Omental fat pad (tissue), 4 donors: ENCODE measurements at places on chromosomes 1 and 21.

GRCh38 chr1:74199504-74199903, 1.5 kb downstream of the FPGT start:
- DNase-seq = no peak

- DNase-seq = no peak
These were observed 11.3 kb downstream of the EFHD2 start for GRCh38 chr1:15420853-15421465.

GRCh38 chr1:223793716-223794115, 52.0 kb downstream of the TP53BP2 start:
- DNase-seq = no peak

GRCh38 chr21:33916200-33916567, 580 bp upstream of the ATP5PO start:
- DNase-seq = no peak

DNA sequence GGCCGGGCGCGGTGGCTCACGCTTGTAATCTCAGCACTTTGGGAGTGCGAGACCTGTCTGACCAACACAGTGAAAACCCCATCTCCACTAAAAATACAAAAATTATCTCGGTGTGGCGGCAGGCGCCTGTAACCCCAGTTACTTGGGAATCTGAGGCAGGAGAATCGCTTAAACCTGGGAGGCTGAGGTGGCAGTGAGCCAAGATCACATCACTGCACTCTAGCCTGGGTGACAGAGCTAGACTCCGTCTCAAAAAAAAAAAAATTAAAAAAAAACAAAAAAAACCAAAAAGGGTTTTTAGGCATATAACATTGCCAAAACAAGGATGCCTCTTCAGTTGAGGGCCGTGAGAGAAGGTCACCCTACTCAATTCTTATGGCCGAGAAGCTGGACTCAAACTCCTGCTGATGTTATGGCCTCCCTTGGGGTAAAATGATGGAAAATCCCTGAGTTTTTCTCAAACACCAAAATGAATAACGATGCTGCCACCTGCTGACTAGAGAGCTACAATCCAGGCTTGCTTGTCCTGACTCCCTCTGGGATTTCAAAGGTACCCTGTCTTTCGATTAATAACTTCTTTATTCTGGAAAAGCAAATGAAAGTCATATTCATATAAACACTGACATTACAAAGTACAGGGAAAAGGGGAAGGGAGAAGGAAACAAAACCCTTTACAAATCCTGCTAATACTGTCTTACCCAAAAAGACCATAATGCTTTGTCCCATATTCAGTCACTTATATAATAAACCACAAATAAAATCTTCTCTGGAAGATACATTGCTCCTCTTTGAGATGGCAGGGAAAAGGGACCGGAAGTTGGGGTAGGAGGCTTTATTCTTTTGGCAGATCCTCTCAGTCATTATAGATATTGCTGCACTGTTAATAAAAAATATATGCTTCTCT, 10.7 kb downstream of the RAB42 start:
- DNase-seq = no peak

- no peak for DNase-seq
These were observed 2220.5 kb downstream of the NCAM2 start for GRCh38 chr21:23218667-23219066.

DNA sequence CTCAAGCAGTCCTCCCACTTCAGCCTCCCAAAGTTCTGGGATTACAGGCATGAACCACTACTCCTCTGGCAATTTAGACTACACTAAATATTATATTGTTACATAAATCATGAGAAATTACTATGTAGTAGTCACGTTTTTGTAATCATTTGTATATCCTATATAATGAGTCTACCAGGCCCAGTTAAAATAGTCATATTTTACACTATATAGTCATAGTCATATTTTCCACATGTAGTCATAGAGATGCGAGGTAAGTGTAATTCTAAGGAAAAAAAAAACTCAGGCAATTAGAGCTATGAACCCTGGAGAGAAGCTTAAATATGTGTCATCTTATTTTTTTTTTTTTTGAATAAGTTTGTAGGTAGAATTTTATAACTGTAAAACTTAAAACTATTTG, 90.0 kb downstream of the FNBP1L start:
- no peak for DNase-seq

DNA sequence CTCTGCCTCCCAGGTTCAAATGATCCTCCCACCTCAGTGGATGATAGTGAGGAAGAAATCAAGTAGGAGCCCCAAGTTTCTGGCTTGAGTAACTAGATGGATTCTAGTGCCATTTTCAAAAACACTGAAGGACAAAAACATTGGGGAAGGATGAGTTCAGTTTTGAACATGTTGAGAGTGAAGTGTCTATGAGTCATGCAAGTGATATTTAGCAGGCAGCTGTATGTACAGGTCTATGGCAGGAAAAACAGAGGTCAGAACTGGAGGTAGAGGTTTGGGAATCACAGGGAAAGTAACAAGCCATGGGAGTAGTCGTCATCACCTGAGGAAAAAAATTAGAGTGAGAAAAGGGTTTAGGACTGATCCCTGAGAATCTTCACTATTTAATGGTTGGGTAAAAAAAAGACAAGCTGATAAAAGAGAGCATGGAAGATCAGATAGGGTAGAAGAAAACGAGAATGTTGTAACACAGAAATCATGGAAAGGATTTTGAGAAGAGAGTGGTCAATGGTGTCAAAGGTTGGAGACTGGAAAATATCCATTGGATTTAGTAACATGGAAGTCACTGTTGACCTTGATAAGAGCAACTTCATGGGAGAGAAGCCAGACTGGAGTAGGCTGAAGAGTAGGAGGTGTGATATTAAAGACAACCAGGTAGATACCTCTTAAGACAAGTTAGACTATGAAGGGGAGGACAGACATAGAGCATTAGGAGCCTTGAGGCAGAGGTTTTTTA, 53.1 kb downstream of the DIPK1A start:
- DNase-seq = no peak

GRCh38 chr1:25432749-25433388, 2.2 kb downstream of the MACO1 start:
- DNase-seq = no peak

DNA sequence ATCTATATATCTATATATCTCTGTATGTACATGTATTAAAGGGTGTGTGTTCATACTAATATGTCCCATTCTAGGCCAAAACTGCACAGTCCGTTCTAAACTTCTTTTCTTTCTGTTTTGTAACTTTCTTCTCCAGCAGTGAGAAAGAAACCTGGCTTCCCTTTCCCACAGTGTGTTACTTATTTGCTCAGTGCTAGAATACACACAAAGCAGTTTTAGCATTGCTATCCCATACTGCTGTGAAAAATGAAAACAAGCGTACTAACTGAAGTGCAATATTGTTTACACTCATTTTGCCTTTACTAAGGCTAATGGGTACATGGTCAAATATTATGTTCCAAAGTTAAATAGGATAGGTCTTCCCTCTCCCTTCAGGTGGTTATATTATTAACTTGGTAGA, 163.9 kb downstream of the LEPR start:
- DNase-seq = no peak

- DNase-seq = no peak
These were observed 11.7 kb downstream of the LAX1 start for GRCh38 chr1:203776636-203777035.

GRCh38 chr1:57195436-57195941, 228.4 kb downstream of the DAB1 start:
- no peak for DNase-seq

DNA sequence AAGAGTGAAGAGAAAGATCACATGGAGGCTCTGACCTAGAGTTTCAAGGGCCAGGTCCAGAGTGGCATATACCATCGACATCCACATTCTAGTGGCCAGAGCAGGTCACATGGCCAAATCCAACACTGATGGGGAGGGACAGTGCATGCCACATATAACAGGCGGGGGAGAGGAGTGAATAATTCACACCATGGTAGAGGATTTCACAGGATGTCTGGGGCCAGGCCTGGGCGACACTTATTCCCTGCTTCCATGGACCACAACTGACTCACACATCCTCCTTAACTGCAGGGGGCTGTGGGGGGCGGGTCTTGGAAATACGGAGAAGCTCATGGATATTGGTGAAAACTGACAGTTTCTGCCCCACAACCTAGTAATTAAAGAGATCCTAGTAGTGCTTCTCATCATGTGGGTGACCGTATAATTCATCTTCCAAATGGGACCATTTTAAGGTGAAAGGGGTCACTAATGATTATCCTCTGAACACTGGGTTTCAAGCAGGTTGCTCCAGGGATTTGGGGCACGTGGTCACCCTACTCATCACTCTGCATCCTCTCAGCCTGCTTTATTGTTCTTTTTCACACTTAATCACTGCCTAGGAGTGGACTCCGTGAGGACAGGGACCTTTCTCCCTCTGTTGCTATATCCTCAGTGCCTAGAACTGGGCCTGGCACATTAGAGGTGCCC, 44.0 kb downstream of the IGSF21 start:
- DNase-seq = no peak

GRCh38 chr1:217642455-217642854, 11.3 kb downstream of the SPATA17 start:
- DNase-seq = no peak

DNA sequence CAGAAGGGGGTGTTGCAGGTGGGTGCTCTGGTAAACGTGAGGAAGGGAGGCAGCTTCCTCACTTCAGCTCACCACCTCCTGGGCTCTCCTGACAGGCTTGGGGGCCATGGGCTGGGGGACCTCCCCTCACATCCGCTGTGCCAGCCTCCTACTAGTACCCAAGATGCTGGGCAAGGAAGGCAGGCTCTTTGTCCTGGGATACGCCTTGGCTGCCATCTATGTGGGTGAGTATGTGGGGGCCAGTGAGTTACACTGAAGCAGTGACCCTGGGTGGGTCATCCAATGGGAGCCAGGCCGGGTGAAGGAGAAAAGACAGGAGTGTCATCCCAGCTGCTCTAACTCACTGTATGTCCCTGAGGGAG, 5.7 kb downstream of the DCST1 start:
- DNase-seq = no peak

DNA sequence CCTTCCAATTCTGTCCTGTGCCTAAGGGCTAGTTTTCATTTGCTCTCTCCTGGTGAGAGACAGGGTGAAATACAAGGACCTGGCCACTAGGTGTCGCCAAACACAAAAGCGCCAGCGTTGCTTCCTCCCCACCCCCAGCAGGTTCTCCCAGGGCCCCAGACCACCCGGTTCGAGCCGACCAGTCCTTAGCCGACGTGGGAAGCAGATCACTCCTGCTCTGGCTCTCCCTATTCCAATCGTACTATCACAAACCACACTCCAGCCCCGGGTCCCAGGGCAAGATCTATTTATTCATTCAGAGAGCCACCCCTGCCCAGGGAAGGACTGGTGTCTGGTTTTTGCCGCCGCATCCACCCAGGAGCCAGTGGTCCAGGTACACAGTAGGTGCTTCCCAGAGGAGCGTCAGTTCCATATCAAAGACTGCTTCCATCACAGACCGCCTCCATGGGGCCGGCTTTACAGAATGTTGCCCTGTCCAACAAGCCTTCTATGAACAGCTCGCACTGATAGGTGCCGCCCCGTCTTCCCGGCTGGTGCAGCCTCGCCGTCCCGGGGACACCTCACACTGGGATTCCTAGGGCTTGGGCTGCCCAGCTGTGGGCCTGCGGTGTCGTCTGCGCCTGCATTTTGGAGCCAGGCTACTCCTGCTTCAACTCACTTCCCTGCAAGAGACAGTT, 35.0 kb downstream of the CTNNBIP1 start:
- peak; percentile 45 for DNase-seq

DNA sequence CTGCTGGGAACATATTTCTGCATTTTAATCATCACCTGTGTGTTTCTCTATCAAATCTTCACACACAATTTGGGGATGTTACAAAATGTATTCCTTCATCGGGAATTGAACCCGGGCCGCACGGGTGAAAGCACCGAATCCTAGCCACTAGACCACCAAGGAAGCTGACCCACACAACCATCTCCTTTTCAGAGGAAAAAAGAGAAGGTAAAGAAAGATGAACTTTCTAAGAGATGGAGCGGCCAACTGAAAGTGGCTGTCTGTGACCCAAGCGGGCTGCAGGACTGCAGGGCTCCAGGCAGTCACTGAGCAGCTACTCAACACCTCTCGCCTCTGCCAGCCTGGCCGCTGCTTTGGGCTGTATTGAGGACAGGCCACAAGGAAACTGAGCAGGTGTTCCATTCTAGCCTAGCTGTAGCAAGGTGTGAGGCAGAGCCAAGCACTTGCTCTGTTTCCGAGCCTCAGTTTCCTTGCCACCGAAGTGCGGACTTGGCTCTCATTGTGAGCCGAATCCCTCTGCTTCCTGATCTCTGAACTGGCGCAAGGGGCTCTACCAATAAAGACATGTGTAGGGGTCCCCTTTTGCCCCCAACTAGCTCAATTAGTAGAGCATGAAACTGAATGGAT, 156.9 kb upstream of the NBPF11 start:
- no peak for DNase-seq

GRCh38 chr1:30705698-30706097, 17.7 kb downstream of the MATN1 start:
- no peak for DNase-seq

DNA sequence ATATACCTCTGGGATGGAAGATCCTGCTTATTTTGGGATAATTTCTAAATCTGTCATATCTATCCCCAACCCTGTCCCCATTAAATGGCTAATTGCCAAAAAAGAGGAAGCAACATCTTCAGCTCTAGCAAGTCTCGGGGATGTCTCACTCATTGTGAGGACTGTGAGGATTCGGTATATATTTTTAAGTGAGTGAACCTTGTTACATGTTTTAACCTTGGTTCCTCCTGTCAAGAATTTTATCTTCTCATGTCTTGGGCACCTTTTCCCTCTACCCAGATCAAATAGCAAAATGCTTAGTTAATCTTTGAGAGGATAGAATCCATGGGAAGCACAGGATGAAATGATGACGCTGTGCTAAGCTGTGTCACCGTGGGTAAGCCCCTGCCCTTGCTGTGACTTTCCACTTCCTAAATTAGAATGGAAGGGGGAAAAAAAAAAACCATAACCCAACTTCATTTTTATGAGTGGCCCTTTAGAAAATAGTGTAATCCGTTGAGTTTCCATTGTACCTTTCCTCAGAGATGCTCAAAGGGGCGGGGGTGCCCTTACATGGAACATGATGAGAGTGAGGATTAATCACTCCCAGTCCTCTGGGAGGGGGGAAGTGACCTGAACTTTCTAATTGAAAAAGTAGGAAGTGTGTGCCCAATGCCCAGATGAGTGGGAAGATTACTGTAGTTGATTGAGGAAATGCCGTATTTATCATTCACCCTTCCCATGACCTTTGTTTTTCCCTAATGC, 7.6 kb downstream of the ATP1A1 start:
- no peak for DNase-seq

DNA sequence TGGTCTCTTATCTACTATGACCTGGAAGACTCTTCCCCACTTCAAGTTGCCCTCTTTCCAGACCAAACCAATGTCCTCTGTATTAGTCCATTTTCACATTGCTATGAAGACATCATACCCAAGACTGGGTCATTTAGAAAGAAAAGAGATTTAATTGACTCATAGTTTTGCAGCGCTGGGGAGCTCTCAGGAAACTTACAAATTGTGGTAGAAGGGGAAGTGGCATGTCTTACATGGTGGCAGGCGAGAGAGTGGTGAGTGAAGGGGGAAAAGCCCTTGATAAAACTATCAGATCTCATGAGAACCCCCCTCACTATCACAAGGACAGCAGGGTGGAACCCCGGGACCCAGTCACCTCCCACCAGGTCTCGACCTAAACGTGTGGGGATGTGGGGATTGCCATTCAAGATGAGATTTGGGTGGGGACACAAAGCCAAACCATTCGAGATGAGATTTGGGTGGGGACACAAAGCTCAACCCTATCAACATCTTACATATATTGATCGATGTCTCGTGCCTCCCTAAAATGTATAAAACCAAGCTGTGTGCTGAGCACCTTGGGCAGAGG, 14.2 kb upstream of the AGPAT3 start:
- no peak for DNase-seq

GRCh38 chr1:223097713-223098112, 45.3 kb downstream of the TLR5 start:
- no peak for DNase-seq
